ENCODE measurements at places on chromosomes 3 and 15. TPM values are rescaled to one million over a fixed set of nuclear protein-coding genes. Genes with fewer than 3 reads are reported as not detected.

DNA sequence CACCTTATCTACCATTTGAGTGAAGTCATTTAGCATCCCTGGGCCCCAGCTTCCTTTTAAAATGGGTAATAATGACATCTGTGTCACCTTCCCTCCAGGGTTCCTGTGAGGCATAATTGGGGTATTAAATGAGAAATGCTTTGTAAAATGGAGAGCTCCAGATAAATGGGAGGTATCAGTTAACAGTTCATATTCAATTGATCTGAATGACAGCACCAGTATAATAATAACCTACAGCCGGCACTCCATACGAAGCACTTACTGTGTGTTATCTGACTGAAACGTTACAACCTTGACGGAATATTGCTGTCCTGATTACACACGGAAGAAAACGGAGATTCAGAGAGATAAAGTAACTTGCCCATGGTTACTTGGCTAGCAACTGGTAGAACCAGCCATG lies 53.6 kb downstream of the BHLHE40 start:
- no peak for DNase-seq

GRCh38 chr3:9957214-9957613 lies 5.0 kb upstream of the PRRT3 start:
- DNase-seq: no peak

SYNPR gene
- not detected for total RNA-seq

GJD2 gene
- total RNA-seq: not detected

- no peak for DNase-seq
These were observed 61.8 kb downstream of the CACNA2D2 start for GRCh38 chr3:50441424-50442217.

KNL1 gene
- 1.2 TPM for total RNA-seq

DNA sequence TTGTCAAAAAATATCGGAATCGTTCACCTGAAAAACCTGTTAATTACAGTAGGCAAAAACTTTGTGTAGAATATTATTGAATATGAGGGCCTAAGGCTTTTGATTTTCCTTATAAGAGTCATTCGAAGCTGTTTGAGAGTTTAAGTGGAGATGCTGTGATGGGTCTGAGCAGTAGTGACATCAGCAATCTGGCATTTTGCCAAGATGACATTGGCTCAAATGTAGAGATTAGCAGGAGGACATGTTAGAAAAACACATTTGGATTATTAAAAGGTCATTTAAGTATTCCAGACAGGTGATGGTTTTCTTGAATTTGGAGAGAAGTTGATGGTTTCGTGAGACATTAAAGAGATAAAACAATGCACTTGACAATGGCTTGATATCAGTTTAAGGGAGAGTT lies 12.9 kb downstream of the OR5AC2 start:
- DNase-seq: no peak

ACKR4 gene
- total RNA-seq: 10.4 TPM

CDAN1 gene
- 13.3 TPM for total RNA-seq

DNA sequence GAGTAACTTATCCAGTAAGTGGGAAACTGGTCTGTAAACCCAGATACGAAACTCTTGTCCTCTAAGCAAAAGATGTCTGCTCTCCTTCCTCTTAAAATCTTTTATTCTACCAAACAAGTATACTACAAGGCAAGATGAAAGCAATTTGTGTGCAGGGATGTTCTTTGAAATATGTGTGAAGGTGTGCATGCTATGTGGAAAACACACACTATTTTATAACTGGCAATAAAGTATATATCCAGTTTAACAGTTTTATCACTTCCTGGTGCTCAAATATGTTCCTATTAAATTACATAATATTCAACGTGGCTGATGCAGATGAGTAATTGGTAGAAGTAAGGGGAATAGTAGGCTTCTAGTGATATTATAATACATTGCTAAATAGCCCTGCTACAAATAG lies 566.5 kb downstream of the ROBO2 start:
- no peak for DNase-seq

DNA sequence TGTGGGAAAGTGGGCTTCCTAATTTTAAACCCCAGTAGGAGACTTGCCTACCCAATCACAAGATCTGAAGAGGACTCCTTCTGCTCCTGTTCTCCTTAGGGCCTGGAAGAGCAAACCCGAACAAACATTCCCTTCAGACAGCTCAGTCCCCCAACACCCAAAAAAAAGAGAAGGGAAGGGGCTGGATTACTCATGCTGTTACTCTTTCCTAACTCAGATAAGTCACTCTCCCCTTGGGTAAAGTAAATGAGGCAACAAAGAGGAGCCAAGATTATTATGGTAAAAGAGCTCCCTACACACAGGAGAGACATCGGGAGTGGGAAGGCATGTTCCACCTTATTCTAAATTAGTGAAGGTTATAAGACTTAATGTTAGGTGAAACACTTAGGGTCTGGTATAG lies 18.1 kb upstream of the LEKR1 start:
- DNase-seq: no peak

DNA sequence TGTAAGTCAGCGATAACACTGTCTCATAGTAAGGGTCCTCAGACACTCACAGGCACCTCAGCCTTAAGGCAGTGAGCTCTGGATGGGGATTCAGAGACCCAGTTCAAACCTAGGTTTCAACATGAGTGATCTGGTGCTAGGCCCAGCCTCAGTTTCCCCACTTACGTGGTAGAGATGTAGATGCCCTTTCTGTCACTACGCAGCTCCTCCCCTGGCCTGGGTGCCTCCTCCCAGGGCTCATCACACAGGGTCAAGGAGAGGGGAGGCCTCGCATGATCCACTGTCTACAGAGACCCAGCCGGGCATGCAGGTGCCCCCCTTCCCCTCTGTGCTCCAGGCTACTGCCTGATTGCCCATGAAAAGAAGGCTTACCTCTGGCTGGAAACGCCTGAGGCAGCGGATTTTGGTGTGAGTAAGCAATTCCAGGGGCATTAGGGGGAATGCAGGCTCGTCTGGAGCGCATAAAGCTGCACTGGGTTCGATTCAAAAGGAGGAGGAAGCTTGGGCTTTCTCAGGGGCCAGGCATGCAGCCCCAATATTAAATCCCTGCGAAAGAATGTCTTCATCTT lies 69.8 kb upstream of the ANKRD34C start:
- DNase-seq: no peak

GRCh38 chr3:41352510-41352909 lies 153.2 kb downstream of the CTNNB1 start:
- no peak for DNase-seq

DNA sequence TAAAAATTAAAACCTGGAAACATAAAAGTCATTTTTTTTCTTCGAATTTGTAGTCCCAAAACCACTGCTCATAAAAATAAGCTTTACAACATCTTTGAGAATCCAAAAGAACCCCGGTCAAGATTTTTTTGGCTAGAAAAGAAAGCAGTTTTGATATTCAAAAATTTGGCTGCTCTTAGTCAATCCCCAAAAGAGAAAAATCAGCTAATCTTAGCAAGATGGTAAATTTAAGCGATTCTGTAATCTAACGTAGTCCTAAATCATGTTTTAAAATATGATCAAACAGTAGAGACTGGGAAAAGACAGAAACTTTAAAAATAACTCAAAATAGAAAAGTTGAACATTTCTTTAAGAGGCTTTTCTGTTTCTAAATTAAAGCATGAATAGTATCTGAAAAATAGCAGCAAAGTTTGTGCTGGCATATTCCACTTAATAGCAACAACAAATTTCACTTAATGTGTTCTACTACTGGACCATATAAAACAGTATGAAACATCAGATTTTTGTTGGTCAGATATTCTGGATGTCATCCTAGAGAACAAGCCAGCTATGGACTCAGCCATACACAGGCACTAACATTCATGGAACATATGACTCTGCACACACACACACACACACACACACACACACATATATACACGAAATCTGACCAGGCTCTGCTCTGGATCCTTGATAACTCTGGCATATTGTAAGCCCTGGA lies 19.1 kb upstream of the NR2F2 start:
- DNase-seq: no peak
